ENCODE measurements at places on chromosomes 6 and 20. TPM values are rescaled to one million over a fixed set of nuclear protein-coding genes. Genes with fewer than 3 reads are reported as not detected.

Gene PRR18
- 0.35 TPM for polyA plus RNA-seq

GRCh38 chr6:108653949-108654348 lies 93.2 kb downstream of the FOXO3 start:
- DNase-seq, result no peak

DNA sequence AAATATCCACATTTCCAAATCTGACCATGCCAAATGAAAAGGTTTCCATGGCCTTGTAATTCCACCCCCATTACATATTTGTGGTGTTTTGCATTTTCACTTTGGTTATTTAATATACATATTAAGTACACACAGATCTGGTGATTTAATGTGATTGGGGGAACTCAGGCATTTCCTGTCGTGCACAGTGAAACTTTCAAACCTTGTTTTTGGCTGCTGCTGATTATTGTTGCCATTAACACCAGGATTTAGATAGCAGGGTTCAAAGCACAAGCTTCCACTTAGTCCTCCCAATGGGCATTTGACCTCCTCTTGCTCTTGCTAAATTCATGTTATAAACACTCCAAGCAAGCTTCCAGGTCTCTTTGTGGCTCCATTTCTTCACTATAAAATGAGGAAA lies 166.5 kb downstream of the SOBP start:
- DNase-seq, result no peak

DNA sequence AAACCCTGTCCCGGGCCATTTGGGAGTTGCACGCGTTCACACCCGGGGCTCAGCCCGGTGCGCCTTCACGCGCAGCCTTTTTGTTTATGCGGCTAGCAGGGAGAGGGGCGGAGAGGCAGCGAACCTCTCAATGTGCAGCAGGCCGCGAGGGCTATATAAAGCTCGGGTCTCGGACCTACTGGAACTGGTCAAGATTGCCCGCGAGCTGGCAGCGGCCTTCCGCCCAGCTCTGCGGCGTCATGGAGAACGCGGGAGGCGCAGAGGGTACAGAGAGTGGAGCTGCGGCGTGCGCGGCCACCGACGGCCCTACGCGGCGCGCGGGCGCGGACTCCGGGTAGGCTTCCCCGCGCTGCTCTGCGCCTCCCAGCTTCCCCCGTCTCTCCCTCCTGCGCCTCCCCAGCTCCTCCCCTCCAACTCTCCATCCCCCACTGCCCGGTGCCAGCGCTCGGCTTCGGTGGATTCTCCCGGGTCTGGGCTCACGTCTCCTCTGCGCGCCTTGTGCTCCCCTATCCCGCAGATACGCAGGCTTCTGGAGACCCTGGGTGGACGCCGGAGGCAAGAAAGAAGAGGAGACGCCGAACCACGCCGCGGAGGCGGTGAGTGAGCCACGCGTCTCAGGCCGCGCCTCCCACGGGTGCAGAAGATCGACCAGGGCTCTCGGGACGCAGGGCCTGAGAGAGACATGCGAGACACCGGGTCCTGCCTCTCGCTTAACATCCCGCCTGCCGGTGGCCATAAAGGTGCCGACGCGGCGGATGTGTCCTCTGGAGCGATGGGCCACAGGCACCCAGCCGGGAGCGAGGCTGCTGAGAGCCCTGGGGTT lies at the start of gene RIPPLY2:
TSS of gene RIPPLY2 (plus strand) at position 183 of the 823 bp plus-strand sequence. CDS start at position 240, 57 bp downstream.
- DNase-seq, result no peak

DNA sequence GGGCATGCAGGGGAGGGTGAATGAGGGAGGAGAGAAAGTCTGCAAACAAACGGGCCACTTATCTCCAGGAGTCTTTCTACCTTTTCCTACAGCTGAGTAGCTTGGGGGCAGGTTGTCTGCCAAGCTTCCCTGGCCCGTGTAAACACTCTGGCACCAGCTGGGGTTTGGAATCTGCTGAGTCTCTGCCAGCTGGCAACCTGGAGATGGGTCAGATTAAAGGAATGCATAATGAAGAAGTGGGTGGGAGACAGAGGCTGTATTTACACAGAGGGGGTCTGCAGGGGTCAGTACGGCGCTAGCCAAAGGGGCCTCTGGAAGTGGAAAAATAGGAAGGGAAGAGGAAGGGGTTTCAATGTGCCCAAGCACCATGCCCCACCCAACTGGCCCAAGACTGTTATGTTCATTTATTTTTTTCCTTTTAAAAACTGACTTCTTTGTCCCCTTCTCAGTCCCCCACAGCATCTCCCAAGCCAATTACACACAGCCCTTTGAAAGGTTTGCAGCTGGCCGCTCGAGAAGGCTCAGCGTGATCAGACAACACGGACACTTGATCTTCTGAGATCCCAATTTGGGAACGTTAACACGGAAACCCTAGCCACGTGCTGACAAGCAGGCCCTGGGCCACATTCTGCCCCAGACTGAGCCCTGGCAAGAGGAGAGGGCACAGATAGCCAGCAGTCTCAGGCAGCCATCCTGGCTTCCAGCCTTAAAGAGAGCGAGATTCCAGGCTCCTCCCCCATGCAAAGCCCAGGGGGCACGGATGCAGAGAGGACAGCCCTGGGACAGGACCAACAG lies 25.2 kb downstream of the TRAM2 start:
- peak; percentile 37 for DNase-seq

- DNase-seq, result no peak
These were observed 164.8 kb upstream of the QKI start for GRCh38 chr6:163249651-163250101.

Measured in right renal cortex interstitium (tissue), 3 donors.